NT2/D1 (cell line): ENCODE measurements at places on chromosomes 6 and 20.

GRCh38 chr20:17822039-17822438 is 122.3 kb downstream of the BANF2 start:
- no peak for DNase-seq

DNA sequence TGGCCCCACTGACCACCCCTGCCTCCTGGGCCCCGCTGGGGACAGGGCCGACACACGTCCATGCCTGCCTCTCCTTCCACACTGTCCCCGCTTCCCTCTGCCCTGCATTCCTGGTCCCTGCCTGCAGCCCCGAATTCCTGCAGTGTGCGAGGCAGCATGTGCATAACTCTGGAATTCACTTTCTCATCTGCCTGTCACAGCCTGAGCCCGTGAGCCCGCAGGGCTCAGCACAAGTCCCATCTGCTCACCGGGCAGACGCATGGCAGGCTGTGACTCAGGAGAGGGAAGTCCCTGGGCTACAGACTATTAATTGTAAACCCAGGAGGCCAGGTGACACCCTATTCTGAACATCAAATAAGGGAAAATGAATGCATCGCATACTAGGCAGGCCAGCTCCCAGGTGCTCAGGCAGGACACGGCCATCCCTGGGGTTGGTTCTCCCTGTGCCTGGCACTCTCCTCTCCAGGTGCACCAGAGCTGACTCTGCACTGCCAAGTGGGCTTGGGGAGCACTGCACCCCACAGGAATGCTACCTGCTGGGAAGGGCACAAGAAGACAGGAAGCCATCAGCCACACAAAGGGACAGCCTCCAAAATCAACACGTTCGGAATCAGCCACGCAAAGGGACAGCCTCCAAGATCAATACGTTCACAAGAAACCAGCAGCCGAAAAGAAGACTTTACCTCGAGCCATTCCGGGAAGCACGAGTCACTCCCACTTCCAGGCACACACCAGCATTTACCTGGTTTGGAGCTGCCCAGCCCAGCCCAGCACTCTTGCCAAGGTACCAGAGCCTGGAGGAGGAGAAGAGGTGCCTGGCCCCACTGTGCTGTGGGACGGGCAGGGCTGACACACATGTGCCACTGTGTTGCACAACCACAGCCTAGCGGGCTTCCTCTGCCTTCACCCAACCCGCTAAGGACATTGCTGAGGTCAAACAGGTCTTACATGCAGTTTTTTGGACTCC is 65.9 kb downstream of the DLL1 start:
- DNase-seq = no peak

DNA sequence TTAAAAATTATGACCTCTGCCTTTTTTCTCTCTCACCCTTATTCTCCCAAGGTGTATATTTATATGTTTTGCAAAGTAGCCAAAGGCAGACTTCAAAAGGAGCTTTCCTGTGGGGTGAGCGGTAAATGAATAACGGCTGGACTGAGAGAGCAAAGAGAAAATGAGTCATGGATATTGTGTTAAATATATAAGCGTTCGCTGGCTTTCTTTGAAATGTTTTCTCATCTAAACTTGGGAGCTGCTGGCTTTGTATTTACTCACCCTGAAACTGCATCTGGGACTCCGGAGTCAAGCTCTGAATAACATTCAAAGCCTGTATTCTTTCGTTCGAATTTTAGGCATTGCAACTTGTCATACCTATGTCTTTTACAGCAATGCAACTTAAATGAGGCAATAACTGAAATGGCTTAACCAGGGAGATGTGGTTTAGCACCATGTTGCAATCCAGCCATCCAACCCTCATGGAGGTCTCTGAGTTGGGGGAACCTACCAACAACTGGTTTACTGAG is 32.0 kb downstream of the ATXN1 start:
- DNase-seq = no peak

DNA sequence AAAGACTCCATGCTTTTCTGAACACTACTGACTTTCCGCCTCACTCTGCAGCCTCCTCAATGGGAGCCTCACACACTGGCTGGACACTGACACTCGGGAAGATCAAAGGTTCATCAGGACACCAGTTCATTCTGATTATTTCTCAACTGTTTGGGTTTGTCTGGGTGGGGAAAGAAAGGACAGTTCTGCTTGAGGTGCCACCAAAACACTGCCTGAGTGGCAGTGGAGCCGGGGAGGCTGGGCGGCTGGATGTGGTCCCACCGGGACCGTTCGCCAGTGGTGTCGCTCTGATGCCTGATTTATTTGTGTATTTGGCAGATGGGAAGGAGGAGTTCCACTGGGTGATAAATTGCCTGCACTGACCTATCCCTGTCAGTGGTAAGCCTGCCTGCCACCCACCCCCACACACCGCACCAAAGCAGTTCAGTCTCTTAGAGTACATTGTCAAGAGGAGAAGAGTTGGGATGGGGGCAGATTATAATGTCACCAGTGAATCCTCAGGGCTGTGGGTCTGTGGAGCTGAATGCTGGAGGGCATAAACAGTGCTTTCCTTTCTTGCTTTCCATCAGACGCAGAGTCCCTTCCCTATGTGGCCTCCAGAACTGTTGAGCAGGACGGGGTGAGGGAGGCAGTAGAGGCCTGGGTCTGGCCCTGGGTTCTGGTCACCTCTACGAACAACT is 49.8 kb downstream of the EDN1 start:
- no peak for DNase-seq

- no peak for DNase-seq
Observed at GRCh38 chr6:16841241-16841640, 80.0 kb upstream of the ATXN1 start.

- no peak for DNase-seq
Observed at GRCh38 chr20:57325632-57326356, 3.8 kb upstream of the SPO11 start.

GRCh38 chr20:49034070-49034732 is 11.9 kb upstream of the CSE1L start:
- no peak for DNase-seq

DNA sequence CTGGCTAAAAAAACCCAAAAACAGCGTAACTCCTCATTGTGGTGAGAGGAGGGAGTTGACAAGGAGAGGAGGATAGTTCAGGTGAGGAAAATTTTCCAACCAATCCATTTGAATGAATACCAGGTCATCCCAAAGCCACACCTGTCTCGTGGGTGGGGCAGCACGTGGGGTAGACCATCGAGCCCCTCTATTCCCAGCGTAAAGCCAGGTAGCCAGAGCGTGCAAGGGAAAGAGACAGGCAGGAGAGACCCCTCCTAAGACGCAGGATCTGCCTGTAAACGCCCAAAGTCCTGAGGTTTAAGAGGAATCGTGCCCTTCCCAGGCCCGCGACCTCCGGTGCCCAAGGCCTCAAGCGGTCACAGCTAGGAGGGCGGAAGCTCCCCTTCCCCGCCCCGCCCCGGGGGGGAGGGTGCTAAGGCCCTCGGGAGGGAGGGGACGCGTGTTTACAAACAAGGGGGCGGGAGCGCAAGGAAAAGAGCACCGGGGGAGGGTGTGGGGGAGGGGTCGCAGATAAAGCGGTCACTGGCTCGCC is 712 bp downstream of the RXRB start:
- DNase-seq = no peak

GRCh38 chr6:165446331-165446730 is 136.9 kb upstream of the C6orf118 start:
- no peak for DNase-seq

DNA sequence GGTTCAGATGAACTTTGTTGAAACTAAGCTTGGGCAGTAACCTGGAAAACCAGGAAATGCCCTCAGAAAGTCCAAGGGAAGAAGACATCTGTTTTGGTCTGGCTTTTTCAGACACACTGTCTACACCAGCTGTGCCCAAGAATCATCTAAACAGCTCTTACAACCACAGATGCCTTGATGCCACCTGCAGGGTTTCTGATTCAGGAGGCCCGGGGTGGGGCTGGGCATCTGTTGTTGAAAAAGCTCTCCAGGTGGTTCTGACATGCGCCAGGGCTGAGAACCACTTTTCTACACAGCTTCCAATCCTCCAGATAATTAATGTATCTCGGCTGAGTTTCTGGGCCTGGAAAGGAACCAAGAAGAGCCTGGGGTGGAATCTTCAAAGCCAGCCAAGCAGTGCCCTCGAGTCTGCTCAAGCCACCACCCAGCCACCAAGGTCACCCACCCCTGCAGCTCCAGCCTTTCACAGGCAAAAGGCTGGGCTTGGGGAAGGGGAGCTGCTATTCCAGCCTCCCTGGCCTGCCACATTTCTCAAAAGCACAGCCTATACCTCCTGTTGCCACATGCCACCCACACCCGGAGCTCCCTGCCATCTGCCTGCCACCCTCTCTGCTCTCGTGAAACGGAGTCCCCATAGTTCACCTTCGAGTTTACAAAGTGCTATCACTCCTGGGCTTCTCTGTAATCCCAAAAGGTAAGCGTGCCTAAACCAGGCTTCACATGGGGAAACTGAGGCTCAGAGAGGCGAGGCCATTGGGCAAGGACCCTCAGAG is 9.4 kb downstream of the MDGA1 start:
- no peak for DNase-seq

DNA sequence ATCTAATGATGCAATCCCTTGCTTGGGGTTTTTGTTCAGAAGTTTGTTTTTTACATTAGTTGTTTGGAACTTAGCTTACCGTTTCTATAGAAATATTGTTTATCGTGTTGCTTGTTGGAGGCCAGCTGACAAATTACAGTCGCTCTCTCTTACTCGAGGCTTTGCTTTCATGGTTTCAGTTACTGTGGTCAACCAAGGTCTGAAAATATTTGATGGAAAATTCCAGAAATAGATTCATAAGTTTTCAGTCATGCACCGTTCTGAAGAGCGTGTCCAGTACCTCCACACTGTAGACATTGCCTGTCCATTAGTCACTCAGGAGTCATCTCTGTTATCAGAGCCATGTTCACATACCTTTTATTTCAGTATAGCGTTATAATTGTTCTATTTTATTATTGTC is 47.9 kb downstream of the DEK start:
- DNase-seq = no peak

- DNase-seq = no peak
Observed at GRCh38 chr6:85866758-85867401, 224.2 kb upstream of the SYNCRIP start.

DNA sequence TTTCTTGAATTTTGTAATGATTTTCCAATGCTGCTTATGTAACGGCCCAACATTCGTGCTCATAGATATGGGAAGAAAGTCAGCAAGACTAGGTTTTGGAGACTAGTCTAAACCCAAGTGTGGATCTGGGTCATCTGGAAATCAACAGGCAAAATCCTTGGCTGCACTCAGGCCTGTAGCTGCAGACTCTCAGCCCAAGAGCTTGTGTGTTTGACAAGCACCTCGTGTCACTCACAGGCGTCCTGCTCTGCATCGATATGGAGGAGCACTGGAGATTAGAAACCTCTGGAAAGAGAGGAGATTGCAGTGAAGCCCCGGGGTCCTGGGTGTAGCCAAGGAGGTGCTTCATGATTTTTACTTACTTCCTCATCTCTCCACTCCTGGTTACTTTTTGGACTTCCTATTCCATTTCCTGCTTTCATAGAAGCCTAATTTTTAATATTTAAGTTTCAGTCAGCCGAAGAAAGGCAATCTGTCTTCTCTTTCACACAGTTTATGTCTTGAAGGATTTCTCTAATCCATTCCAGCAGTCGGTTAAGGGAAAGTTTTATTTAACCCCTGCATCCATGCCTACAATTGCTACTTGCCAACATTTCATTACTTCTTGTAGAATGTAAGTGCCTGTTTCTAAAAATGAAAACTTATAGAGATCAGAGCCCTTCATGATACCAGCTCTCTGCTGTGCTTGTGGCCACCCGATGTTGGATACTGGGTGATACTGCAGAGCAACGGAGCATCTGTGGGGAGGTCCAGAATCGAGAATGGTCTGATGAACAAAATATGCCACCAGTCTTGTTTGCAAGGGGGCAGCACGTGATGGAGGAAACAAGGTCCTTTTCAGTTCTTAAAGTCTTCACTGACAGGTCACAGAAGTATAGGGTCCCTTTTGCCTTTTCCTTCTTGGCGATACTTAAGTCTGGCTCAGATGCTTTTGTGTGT is 296.3 kb downstream of the QKI start:
- no peak for DNase-seq
